ENCODE measurements at places on chromosomes 4 and X.
A peak's percentile ranks its signal among the peaks of the same experiment; 100 is the strongest.

DNA sequence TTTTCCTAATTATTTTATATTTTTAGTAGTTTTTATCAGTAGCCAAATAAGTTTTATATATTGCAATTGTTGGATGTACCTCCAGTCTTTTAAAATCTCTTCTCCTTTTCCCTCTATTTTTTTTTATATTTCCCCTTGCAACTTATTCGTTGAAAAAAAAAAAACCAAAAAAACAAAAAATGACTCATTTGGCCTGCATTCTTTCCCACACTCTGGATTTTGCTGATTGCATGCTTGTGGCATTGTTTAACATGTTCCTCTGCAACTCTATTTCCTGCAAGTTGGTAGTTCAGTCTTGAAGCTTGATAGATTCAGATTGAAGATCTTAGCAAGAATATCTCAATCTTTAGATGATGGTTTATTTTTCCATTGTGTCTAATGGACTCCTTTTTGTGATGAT lies 260.6 kb upstream of the BOD1L1 start:
- H3K4me1 ChIP-seq, result no peaks in the 10 kb centered on the region
- no peaks in the 10 kb centered on the region for H3K27me3 ChIP-seq
- no peak overlapping the region for H3K27ac ChIP-seq
- H3K36me3 ChIP-seq, result no peaks in the 10 kb centered on the region
- H3K4me3 ChIP-seq, result no peak overlapping the region

DNA sequence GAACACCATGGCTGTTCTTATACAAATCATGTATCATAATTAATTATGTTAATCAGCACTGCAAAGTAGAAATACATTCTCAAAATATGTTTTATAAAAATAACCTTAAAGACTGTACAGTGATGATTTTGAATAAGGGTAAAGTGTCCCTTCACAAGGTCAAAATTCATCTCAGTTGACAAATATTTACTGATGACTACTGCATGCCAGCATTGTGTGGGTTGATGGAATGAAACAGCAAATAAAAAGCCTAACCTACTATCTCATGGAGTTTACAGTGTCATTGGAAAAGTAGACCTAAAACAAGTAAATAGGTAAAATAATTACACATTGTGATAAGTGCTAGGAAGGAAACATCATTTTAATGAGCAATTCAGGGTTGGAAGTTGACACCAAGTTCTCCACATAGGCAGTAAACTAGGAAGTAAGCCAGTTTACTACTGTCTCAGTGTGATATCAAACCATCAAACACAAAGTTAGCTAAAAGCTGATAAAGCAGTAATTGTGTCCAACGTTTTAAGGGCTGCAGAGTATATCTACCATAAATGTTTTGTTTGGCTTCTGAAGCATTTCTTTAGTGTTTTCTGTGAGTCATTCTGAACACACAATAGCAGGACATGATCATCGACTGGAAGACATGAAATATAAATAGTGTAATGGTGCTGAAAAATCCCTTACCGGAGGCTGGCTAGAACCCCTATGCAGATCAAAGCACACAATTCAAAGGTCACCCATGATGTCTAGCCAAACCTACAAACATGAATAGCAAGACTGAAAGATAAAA lies 221.8 kb downstream of the DACH2 start:
- no peaks in the 10 kb centered on the region for H3K36me3 ChIP-seq
- H3K27me3 ChIP-seq, result no peaks in the 10 kb centered on the region
- DNase-seq, result no peak
- no peaks in the 10 kb centered on the region for H3K4me1 ChIP-seq
- H3K4me3 ChIP-seq, result no peak overlapping the region
- no peak overlapping the region for H3K27ac ChIP-seq

DNA sequence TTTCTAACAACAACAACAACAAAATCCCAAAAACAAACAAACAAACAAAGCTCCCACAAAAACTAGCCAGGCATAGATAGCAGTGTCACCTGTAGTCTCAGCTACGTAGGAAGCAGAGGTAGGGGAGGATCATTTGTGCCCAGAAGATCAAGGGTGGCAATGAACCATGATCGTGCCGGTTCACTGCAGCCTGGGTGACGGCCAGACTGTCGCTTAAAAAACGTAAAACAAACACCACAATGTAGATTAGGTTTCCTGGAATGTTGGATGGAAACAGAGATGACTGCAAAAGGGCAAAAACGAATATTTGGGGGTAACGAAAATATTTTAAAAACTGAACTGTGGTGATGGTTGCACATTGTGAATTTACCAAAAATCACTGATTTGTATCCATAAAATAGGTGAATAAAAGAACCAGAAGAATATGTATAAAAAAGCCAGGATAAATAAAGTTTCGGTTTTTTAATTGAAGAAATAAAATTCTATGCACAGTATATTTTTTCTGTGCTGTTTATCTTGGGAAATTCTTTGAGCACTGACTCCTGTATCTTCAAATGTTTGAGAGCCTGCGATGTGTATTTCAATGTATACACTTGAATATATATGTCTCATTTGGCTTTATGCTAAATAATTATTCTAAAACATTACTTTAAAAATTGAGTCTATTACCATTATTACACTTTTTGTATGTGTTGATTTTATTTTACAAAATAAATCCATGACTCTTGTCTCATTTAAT lies 1477.0 kb downstream of the PCDH7 start:
- no peak for DNase-seq
- H3K36me3 ChIP-seq, result no peaks in the 10 kb centered on the region
- no peaks in the 10 kb centered on the region for H3K27me3 ChIP-seq
- H3K4me1 ChIP-seq, result no peaks in the 10 kb centered on the region
- H3K4me3 ChIP-seq, result no peak overlapping the region

DNA sequence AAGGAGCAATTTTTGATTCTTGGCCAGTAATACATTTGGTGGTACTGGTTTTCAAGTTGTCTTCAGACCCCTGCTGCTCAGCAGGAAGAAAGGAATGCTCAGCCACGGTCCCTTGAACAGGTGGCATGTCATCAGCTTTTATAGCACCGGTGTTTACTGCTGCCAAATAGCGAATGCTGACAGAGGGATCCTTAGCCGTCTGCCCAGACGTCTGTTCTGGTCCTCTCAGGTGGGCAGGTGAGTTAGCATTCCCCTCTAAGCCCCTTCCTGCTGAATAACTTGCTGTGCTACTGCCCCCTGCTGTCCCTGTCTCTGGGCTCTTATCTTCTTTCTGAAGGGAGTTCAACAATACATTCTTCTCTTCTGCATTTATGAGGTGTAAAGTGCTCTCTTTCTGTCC lies 28.4 kb downstream of the BOD1L1 start:
- peaks cover 58% of the 10 kb centered on the region for H3K36me3 ChIP-seq
- H3K4me1 ChIP-seq, result no peaks in the 10 kb centered on the region
- no peak for DNase-seq
- no peak overlapping the region for H3K27ac ChIP-seq
- H3K4me3 ChIP-seq, result no peak overlapping the region

GRCh38 chr4:8435656-8436121 lies 4.8 kb downstream of the ACOX3 start:
- H3K4me3 ChIP-seq, result peak overlapping the region; percentile 31
- peak overlapping the region; percentile 87 for H3K27ac ChIP-seq
- peak; percentile 67 for DNase-seq

DNA sequence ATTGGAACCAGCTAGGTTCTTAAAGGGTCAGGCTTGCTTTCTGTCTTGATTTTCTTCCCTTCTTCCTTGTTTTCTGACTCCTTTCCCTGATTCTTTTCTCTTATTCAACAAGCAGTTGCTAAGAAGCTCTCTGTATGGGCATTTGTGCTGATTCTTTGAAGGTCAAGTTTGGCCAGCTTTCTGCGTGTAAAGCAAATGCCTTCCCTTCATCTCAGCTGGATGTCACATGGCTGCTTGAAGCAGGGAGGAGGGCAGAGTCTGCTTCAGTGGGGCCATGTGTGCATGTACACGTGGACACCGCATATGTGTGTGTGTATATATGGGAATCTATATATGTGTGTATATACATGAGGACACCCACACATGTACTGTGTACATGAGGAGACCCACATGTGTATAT lies 139.9 kb upstream of the ATP6AP2 start:
- no peaks in the 10 kb centered on the region for H3K4me1 ChIP-seq
- DNase-seq, result no peak

- H3K27me3 ChIP-seq, result no peaks in the 10 kb centered on the region
- DNase-seq, result peak; percentile 63
- H3K27ac ChIP-seq, result no peak overlapping the region
- no peaks in the 10 kb centered on the region for H3K36me3 ChIP-seq
- H3K4me3 ChIP-seq, result no peak overlapping the region
- H3K4me1 ChIP-seq, result no peaks in the 10 kb centered on the region
Measured at GRCh38 chrX:136202889-136203288, 48.3 kb downstream of the MAP7D3 start.

DNA sequence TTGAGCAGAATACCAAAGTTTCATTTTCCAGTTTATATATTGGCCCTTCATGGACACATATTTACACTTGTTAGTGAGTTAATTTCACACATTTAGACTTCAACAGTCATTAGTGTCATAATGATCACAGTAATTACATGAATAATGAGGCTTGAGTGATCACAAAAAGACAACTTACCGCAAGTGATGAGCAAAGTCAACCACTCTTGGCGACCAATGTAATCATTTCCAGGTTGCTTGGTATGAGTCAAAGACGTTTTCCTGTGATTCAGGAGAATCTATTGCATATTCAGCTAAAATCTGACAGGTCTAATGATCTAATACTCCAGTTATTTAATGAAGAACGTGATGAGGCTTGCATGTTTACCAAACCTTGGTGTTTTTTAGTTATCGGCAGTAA lies 407.9 kb upstream of the TENM3 start:
- no peak overlapping the region for H3K27ac ChIP-seq
- no peaks in the 10 kb centered on the region for H3K27me3 ChIP-seq
- H3K4me3 ChIP-seq, result no peak overlapping the region
- H3K4me1 ChIP-seq, result peaks cover 20% of the 10 kb centered on the region
- DNase-seq, result no peak

- H3K4me1 ChIP-seq, result no peaks in the 10 kb centered on the region
- no peaks in the 10 kb centered on the region for H3K27me3 ChIP-seq
- H3K4me3 ChIP-seq, result no peak overlapping the region
- no peak overlapping the region for H3K27ac ChIP-seq
- no peaks in the 10 kb centered on the region for H3K36me3 ChIP-seq
- DNase-seq, result no peak
Measured at GRCh38 chr4:43855283-43855682, 593.3 kb downstream of the KCTD8 start.

DNA sequence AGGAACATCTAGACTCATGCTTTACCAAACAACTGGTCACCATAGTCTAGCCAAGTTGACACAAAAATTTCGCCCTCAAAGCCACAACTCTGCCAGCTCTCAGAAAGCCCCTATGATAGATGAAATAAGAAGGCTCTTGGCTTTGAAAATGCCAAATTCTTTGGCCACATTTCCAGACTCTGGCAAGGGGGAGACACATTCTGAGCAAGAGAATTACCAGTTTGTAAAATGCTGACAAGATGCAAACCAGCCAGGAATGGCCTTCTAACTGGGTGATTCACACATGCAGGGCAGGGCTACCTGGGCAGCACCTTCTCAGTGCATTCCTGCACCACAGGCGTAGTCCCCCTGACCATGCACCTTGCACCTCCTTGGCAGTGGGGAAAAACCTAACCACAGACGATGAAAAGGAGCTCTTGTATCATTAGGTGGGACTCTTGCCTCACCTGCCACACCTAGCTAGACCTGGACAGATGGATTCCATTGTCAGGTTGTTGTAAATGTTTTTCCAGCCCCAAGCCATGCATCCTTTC lies 77.4 kb upstream of the CPEB2 start:
- no peak for DNase-seq
- no peaks in the 10 kb centered on the region for H3K27me3 ChIP-seq
- no peak overlapping the region for H3K27ac ChIP-seq
- no peak overlapping the region for H3K4me3 ChIP-seq

DNA sequence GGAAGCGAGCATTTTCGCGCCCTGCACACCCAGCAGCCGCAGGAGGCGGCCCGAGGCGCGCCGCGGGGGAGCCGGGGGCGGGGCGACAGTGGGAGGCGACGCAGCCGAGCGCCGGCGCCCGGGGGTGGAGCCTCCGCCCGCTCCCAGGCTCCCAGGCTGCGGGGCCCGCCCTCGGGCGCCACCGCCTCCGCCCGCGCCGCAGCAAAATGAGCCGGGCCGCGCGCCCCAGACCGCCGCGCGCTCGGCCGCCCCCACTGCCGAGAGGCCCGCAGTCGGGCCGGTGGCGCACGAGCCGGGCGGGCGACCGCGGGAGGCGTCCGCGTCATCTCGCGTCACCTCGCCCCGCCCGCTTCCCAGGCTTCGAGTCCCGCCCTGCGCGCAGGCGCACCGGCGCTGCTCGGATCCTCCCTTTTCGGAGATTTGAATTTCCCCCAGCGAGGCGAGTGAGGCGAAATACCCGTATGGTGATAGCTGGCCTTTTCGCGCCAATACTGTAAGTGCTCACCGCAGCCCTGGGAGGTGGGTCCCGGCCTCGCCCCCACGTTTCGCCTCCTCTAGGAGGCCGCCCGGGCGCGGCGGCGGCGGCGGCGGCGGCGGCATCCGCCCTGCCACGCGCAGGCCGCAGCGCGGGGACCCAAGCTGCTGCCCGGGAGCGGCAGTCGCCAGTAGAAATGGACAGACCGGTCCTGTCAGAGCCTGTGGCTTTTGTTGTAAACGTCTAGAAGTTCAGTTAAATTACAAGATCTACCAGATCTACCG lies at the start of gene TMEM187:
Gene TMEM187, plus strand, starts transcription at position 387 of the 759 bp plus-strand sequence. CDS start 9,309 bp downstream, outside the sequence.
- peak within 1 kb of the TSS; percentile 77 for H3K4me3 ChIP-seq
- DNase-seq, result peak; percentile 86
- H3K36me3 ChIP-seq, result peaks cover 2% of the 10 kb centered on the region
- H3K27me3 ChIP-seq, result no peaks in the 10 kb centered on the region
- no peaks in the 10 kb centered on the region for H3K4me1 ChIP-seq

- H3K36me3 ChIP-seq, result no peaks in the 10 kb centered on the region
- no peak for DNase-seq
- H3K27me3 ChIP-seq, result peaks cover 18% of the 10 kb centered on the region
- H3K4me1 ChIP-seq, result peaks cover 17% of the 10 kb centered on the region
Measured at GRCh38 chr4:169109035-169109675, 99.1 kb upstream of the CBR4 start.

- no peaks in the 10 kb centered on the region for H3K27me3 ChIP-seq
- H3K4me3 ChIP-seq, result no peak overlapping the region
- no peaks in the 10 kb centered on the region for H3K36me3 ChIP-seq
- no peak overlapping the region for H3K27ac ChIP-seq
- no peak for DNase-seq
Measured at GRCh38 chr4:6530964-6531363, 44.0 kb upstream of the MAN2B2 start.

DNA sequence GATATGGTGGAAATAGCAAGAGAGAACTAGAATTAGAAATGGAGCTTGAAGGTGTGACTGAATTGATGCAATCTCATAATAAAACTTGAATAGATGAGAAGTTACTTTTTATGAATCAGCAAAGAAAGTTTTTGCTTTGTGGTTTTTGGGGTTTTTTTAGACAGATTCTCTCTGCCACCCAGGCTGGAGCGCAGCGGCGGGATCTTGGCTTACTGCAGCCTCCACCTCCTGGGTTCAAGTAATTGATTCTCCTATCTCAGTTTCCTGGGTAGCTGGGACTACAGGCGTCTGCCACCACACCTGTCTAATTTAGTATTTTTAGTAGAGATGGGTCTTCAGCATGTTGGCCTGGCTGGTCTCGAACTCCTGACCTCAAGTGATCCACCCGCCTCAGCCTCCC lies 23.7 kb upstream of the NEIL3 start:
- no peaks in the 10 kb centered on the region for H3K36me3 ChIP-seq
- H3K27me3 ChIP-seq, result no peaks in the 10 kb centered on the region
- no peak overlapping the region for H3K27ac ChIP-seq
- H3K4me1 ChIP-seq, result no peaks in the 10 kb centered on the region
- no peak for DNase-seq
